Lung (tissue), 17 donors: ENCODE measurements at places on chromosomes 5 and 9. TPM values are rescaled to one million over a fixed set of nuclear protein-coding genes. Genes with fewer than 3 reads are reported as not detected.

The PCDHA12 gene
- 3.6 TPM for total RNA-seq

The POLR3G gene
- total RNA-seq, result 1.1 TPM

The GFPT2 gene
- total RNA-seq, result 26.6 TPM

The TPPP gene
- 6.4 TPM for total RNA-seq

The DMAC1 gene
- total RNA-seq, result 37.6 TPM

GRCh38 chr5:56574778-56575177 is 240.6 kb upstream of the MAP3K1 start:
- peaks cover 2% of the 10 kb centered on the region for H3K4me1 ChIP-seq
- no peaks in the 10 kb centered on the region for H3K36me3 ChIP-seq
- no peaks in the 10 kb centered on the region for H3K27me3 ChIP-seq
- no peak overlapping the region for H3K4me3 ChIP-seq
- DNase-seq, result no peak

DNA sequence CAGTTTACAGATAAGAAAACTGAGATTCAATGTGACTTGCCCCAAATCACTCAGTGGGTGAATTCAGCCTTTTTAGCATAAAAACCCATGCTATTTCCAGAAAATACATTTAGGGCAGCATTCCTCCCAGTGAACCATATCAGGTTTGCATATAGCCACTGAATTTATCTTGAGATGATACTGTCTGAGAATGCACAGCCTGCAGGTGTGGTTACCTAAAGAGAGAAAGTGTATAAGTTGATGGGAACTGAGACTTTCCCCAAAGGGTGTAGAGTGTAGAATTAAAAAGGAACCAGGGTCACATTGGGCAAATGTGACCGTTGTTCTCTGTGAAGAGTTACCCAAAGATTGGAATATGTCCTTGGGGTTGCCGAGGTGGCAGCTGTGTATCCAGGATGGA is 100.0 kb upstream of the PIK3R1 start:
- no peaks in the 10 kb centered on the region for H3K4me1 ChIP-seq
- DNase-seq, result no peak
- H3K36me3 ChIP-seq, result no peaks in the 10 kb centered on the region
- H3K4me3 ChIP-seq, result no peak overlapping the region
- H3K27me3 ChIP-seq, result no peaks in the 10 kb centered on the region

GRCh38 chr9:96382839-96383164 is 709 bp downstream of the SLC35D2 start:
- H3K4me3 ChIP-seq, result peak overlapping the region; percentile 80
- H3K36me3 ChIP-seq, result no peaks in the 10 kb centered on the region

- H3K27me3 ChIP-seq, result no peaks in the 10 kb centered on the region
- H3K27ac ChIP-seq, result no peak overlapping the region
- DNase-seq, result no peak
- H3K36me3 ChIP-seq, result peaks cover under 1% of the 10 kb centered on the region
Measured at GRCh38 chr9:125431741-125432271, 170.2 kb downstream of the GAPVD1 start.

- H3K4me3 ChIP-seq, result no peak overlapping the region
- H3K27me3 ChIP-seq, result no peaks in the 10 kb centered on the region
- H3K36me3 ChIP-seq, result no peaks in the 10 kb centered on the region
- H3K4me1 ChIP-seq, result peaks cover 9% of the 10 kb centered on the region
Measured at GRCh38 chr5:177430972-177431316, 4.5 kb downstream of the GRK6 start.

GRCh38 chr5:135890296-135890695 is 5.3 kb downstream of the IL9 start:
- no peak overlapping the region for H3K4me3 ChIP-seq
- DNase-seq, result peak; percentile 49
- no peak overlapping the region for H3K27ac ChIP-seq
- H3K4me1 ChIP-seq, result peaks cover 1% of the 10 kb centered on the region

GRCh38 chr5:108101130-108101529 is 280.8 kb downstream of the FBXL17 start:
- no peaks in the 10 kb centered on the region for H3K27me3 ChIP-seq
- H3K27ac ChIP-seq, result no peak overlapping the region

GRCh38 chr5:34541067-34541466 is 115.1 kb upstream of the RAI14 start:
- no peaks in the 10 kb centered on the region for H3K4me1 ChIP-seq
- no peak overlapping the region for H3K4me3 ChIP-seq
- no peak for DNase-seq
- H3K36me3 ChIP-seq, result no peaks in the 10 kb centered on the region
- H3K27ac ChIP-seq, result no peak overlapping the region

GRCh38 chr9:125655691-125656410 is 51.2 kb downstream of the MAPKAP1 start:
- H3K4me3 ChIP-seq, result no peak overlapping the region
- H3K4me1 ChIP-seq, result no peaks in the 10 kb centered on the region

- peaks cover 14% of the 10 kb centered on the region for H3K4me1 ChIP-seq
- no peak overlapping the region for H3K4me3 ChIP-seq
- H3K36me3 ChIP-seq, result no peaks in the 10 kb centered on the region
- no peaks in the 10 kb centered on the region for H3K27me3 ChIP-seq
Measured at GRCh38 chr9:137602661-137603060, 2.8 kb upstream of the ARRDC1 start.

- H3K4me1 ChIP-seq, result no peaks in the 10 kb centered on the region
- H3K27ac ChIP-seq, result no peak overlapping the region
- H3K27me3 ChIP-seq, result no peaks in the 10 kb centered on the region
- H3K36me3 ChIP-seq, result no peaks in the 10 kb centered on the region
- no peak overlapping the region for H3K4me3 ChIP-seq
Measured at GRCh38 chr9:129655154-129655553, 10.3 kb upstream of the PRRX2 start.
